ENCODE measurements at places on chromosomes 2 and 18.

DNA sequence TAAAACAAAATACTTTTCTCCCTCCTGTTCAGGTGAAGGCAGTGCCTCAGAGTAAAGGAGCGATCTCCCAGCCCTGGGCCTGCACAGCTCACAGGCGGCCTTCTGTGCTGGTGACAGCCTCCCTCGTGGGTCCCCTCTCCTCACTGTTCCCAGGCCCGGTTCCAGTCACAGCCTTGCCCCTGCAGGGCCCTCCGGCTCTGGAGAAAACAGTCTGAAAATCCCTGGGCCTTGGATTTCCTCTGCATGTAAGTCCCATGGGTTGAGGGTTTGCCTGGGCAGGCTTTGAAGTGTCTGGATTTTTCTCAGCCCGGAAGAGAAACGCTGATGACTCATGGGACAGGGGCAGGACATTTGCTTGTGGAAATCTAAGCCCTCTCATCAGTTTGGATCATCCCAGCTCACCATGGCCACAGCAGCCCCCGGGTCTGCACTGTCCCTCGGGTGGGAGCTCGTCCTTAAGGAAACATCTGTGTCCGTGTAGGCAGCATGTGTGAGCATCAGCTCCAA, 186.1 kb upstream of the RAB12 start:
- no peak for DNase-seq

DNA sequence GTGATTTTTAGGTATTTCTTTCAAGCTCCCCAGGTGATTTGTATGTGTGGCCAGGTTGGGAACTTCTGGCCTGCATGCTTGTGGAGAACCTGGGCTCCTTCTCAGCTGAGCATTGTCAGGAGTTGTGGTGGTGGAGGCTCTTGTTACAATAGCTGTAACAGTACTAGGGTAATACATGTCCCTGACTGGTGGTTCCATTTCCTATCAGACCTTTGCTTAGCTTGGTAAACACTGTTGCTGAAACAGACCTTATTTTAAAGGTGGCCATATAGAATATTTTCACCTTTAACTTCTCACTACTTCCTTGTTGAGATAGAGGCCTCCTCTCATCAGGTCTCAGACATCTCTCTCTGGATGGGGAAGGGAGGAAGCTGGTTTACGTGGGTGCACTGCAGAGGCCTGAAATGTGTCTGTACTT, 79.2 kb downstream of the SETBP1 start:
- no peak for DNase-seq

DNA sequence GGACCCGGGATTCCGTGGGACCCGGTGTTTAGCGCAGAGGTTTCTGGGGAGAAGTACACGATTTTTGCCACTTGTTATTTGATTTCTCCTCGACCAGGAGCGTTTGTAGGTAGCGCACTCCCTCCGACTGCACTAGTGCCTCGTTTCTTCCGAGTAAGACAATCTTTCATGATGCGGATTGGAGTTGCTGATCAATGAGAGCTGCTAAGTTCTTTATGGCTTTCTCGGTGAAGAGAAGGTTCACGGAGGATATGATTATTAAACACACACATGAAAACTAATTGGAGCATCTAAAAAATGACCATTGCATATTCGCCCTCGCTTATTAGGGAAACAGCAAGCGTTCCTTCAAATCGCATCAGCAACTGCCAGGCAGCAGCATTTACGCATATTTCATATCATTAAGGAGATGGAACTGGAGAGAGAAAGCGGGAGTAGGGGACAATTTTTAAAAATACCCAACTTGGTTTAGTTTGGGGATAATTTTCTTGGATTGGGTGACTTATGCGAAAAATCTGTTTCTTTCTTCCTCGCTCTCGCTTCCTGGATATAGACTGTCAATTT, 616 bp downstream of the EML6 start:
- DNase-seq: peak; percentile 39

GRCh38 chr2:108634011-108634410, 85.3 kb upstream of the RANBP2 start:
- DNase-seq: no peak

- no peak for DNase-seq
Observed at GRCh38 chr2:189375842-189376241, 65.4 kb upstream of the WDR75 start.

- no peak for DNase-seq
Observed at GRCh38 chr18:60117321-60117720, 217.5 kb downstream of the PMAIP1 start.

DNA sequence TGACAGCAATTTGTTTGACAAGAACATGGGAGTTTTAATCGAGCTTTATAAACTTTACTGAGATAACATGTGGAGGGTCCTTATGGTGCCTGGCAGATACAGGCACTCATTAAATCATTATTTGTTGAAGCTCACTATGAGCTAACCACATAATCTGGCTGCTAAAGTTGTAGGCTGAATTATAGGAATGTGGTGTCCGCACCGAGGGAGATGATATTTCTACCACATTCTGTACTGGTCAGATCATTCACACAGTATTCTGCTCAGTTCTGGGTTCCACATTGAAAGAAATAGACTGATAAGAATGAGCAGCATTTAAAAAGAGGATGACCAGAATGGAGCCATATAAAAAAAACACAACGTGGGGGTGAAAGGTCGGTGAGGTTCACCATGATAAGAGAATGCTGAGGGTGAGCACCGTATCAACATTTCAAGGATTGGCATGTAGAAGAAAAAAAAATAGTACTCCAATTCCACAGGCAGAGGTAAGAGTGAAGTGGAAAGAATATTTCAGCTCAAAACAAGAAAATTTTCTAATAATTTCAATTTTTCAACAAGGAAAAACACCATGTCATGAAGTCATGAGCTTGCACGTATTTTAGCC, 54.4 kb downstream of the TMEFF2 start:
- DNase-seq: no peak

- DNase-seq: no peak
Observed at GRCh38 chr2:219632760-219633105, 5.3 kb downstream of the SLC4A3 start.

GRCh38 chr18:48908916-48909315, 41.8 kb downstream of the SMAD7 start:
- DNase-seq: no peak

- no peak for DNase-seq
Observed at GRCh38 chr2:202127687-202128331, 54.8 kb downstream of the KIAA2012 start.

- no peak for DNase-seq
Observed at GRCh38 chr2:138078153-138078552, 113.9 kb downstream of the HNMT start.

DNA sequence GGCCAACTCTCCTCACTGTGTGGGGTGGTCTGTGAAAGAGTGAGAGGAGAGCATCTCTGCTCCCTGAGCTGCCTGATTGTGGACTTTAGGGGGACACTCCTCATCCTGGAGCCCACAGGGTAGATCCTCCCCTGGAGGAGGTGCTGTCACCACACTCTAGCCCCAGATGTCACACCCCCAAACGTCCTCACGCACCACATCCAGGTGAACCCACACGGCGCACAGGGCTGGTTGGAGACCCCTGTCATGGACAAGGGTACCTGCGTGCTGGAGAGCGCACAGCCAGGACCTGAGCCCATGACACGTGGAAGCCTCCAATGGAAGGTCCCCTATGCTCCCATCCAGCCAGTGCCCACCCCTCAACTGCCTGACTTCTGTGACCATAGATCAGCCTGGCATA, 10.5 kb downstream of the AGXT start:
- no peak for DNase-seq

GRCh38 chr2:30231996-30232800, 864 bp downstream of the LBH start:
- no peak for DNase-seq

DNA sequence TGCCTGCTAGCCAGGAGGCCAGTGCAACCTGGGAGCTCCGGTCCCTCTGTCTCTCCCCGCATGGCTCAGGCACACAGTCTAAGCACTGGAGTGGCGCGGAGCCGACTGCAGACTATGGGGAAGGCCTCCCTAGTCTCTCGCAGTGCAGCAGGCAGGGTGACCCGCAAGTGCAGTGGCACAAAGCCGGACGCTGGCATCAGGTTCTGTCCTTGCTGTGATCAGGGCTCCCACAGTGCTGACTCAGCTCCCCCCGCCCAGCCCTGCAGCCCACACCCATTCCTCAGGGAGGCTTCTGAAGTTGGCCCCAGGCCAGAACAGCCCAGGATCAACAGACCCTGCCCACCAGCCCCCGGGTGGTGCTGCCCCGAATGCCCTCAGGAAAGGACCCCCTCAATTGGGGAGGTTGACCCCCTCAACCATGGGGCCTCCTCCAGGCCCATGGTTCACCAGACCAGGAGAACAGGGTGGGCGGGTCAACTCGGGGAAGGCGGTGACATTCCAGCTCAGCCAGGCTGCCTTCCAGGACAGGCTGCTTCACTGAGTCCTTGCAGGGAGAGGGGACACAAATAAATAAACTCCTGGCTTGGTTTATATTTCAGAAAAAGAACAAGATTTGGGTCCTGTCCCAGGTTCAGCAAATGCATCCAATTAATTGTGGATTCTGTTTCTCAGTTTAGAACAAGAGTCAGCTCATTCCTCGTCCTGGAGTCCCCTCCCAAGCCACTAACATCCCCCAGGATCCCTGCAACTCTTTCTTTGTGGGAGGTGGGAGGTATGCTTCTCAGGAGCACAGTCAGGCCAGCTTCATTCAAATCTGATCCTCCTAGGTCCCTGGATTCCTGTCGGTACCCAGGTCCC, 12.2 kb downstream of the BIN1 start:
- no peak for DNase-seq

- DNase-seq: no peak
Observed at GRCh38 chr2:37322368-37322767, 2.3 kb downstream of the PRKD3 start.

- no peak for DNase-seq
Observed at GRCh38 chr18:70582981-70583380, 294.1 kb downstream of the SOCS6 start.

GRCh38 chr2:147884830-147885229, 40.0 kb downstream of the ACVR2A start:
- no peak for DNase-seq

DNA sequence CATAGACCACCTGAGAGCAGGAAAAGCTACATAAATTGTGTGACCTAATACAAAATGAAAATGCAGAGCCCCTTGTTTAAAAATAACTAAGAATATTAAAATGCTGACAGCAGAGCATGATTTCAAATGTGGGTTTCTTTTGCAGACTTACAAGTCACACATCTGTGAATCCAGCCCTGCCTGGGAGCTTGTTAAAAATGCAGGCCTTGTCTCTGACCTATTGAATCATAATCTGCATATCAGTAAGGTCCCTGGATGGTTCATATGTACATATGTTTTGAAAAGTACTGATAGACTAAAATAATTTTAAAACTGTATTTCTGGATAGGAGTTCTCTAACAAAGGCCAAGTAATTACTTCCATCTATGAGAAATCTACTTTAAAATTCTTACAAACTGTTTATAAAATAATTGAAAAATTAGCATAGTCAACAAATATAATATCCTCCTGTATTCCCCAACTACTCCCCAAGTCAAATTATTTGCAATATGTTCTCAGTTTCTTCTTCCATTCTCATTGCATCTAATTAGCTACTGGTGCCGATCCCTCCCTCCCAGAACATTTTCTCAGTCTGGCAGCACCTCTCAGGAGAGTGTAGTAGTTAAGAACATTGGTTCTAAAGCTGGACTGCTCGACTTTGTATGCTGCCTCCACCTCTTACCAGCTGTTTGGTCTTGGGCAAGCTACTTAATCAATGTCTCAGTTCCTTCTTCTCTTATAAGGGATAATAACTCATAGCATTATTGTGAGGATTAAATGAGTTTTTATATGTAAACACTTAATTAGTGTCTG, 1040.4 kb upstream of the CDH2 start:
- no peak for DNase-seq

DNA sequence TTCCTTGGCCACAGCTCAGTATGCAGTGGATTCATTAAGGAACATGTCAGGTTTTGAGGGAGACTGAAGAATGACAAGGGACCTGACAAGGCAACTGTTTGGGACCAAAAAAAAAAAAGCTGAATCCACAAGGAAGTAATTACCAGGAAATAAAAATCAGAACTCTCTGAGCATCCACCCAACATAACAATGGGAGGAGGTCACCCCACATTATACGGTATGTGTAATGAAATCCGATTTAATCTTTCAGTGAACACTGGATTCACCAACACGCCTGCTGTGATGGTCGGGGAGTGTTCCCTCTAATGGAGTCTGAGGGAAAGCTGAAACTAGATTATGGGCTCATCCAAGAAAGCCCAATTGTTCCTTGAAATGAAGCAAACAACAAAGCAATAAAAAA, 329.3 kb downstream of the ETAA1 start:
- peak; percentile 29 for DNase-seq

DNA sequence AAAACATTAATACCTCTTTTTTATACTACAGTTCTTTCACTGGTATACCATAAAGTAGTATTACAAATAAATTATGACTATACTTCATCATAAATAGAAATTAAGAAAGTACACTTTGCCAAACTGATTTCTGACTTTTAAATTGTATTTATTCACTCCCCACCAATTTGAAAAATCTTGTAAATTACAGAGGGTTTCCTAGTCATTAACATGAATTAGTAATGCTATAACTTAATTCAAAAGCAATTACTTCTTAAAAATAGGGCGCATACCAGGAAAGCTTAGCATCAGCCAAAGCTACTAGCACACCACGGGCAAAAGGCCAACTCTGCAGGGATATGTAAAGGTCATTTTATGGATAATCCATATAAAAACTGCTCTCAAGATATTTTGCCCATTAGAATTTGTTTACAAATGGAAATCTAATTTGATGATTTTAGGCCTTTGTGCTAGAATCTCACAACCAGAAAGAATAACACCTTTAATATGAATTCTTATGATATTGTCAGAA, 142.3 kb downstream of the PIGN start:
- no peak for DNase-seq

DNA sequence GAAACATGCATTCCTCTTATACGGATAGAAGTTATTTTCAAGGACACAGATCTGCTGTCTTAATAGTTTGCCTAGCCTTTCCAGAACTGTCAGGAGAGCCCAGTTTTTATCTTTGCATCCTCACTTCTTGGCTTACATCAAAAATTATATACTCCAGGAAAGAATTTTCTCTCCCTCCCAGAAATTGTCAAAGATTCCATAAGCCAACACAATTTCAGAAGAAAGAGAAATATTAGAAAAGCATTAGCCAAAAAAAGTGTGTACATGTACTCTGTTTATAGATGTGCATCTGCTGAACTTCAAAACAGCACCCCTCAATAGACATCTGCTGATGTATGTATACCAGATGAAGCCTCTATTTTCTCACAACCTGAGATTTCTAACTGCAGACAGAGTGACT, 210.4 kb downstream of the METTL4 start:
- DNase-seq: no peak

DNA sequence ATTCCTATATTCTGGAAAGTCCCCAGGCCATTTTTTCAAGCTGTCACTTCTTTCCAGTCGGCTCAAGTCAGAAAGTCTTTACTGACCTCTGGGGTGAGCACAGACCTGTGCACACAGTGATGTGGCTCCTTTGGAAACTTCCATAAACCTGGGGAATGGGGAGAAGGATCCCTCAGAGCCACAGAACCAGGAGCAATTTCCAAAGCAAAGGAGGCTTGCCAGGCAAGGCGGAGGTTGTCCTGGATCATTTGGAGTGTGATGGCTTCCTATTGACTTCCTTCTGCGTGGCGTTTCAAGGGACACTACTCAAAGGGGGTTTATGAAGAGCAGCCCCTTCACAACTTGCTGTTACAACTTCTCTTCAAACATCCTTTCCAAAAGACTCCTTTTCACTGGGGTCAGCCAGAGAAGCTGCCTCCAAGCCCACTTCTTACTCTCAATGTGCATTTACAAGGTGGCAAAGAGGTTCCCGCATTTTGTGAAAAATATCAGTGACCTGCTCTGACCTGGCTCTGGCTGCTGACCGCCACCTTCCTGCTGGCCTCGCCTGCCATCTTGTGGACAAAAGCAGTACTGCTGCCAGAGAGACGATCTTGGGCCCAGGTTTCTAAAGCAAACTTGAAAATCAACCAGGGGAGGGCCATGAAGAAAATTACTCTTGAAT, 18.2 kb upstream of the TMEM247 start:
- peak; percentile 1 for DNase-seq
